Stimulated activated CD4-positive, alpha-beta T cell treated with anti-CD3 and anti-CD28 coated beads, Interleukin-1b, Interleukin-23, amount 100 ng/mL, for 1 hour (primary cell): ENCODE measurements at places on chromosomes 7 and 10.

DNA sequence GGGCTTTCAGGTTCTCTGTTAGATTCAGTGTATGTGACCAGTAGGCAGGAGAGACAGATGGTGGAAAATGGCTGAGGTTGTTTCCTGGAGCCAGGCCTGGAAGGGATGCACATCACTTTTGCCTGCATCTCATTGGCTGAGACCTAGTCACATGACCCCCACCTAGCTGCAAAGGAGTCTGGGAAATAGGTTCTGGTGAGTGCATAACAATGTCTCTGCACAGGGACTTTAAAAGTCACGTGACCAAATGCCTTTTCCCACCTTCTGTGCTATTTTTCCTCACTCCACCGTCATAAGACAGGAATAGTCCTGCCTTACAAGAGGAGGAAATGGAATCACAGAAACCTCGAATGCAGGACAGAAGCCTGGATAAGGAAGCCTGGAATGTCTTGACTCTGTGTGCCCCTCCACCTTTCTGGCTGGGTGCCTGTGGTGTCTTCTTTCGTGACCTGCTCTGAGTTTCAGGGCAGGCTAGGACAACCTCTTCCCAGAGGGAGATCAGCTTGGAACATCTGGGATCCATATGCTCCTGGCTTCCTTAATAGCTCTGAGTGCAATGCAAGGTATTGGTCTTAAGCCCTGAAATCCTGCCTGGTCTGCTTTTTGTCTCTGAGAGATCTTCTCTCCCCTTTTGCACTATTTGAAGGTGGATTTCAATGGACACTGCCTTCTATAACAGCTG lies 139.9 kb upstream of the ZNF438 start:
- DNase-seq = no peak

DNA sequence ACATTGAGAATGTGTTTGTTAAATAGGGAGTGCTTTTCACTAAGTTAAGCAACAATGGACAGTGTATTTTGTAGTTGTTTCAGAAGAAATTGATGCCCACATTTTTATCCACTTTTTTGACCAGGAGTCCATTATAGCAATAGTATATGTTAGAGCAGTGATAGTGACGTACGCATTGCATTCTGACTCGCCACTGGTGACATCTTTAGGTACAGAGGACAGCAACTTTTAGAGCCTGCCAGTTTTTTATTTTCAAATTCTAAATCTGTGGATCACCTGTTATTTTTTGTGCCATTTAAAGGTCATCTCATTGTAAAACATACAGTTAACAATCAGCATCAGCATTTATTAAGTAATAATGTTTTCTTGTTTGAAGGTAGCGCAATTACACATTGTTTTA lies 1.4 kb downstream of the UBE2D1 start:
- no peak for DNase-seq

DNA sequence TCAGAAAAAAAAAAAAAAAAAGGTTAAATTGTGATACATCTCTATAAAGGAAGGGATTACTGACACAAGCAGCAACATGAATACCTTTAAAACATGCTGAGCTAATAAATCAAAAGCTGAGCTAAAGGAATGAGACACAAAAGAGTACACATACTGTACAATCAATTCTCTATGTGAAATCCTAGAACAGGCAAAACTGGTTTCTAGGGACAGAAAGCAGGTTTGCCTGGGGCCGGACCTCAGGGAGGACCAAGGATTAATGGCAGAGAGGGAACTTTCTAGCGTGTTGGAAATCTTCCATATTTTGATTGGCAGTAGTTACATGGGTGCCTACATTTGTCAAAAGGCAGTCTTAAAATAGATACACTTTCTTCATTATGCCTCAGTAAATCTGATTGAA lies 52.5 kb downstream of the KLRG2 start:
- no peak for DNase-seq

GRCh38 chr10:20128811-20129210 lies 312.6 kb downstream of the PLXDC2 start:
- DNase-seq = no peak

DNA sequence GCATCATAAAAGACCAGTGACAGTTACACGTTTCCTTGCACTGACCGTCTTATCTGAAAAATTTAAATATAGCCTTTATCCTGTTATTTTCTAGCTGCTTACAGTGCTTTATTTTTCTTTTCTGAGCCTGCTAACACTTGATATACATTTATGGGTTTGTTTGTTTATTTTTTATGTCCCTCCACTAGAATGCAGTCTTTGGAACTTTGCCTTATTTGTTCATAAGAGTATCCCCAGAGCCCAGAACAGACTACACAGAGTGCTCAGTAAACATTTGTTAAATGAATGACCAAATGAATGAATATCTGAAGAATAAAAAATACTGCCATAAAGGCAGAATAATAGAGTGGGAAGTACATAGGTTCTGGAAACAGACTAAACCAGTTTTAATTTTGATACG lies 202.3 kb upstream of the LRRN3 start:
- DNase-seq = no peak

- DNase-seq = no peak
Measured at GRCh38 chr7:109864230-109864629, 1226.7 kb upstream of the LRRN3 start.
